NCI-H1092 (cell line): ENCODE measurements at places on chromosomes 4 and X.

DNA sequence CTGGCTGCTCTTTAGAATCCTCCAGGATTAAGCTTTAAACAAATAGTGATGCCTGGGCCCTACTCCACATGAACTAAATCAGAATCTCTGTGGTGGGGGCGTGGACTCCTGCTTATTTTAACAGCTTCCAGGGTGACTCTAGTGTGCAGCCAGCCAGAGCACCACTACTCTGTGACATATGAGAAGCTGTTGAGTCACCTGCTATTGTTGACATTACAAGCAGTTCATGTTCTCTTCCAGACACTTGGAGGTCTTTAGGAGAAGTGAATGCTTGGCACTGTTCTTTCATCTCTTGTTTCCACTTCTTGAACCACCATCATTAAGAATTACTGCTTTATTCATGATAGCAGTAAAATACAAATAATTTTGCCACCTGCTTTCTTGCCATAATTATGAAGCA is 426 bp upstream of the C4orf51 start:
- peak; percentile 77 for DNase-seq

DNA sequence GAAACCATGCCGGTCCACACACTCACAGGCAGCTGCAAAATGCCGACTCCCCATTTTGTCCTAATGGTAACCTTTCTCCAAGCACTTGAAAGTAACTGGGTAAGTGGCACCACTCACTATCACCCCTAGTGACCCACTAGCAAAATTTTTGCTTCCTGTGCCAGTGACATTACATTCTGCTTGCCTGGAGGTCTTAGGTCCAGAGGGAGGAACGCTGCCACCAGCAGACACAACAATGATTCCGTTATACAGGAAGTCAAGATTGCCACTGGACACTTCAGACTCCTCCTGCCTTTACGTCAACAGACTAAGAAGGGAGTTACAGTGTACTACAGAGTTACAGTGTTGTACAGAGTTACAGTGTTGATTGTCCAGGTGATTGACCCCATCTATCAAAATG is 11.8 kb upstream of the TMEM192 start:
- no peak for DNase-seq

DNA sequence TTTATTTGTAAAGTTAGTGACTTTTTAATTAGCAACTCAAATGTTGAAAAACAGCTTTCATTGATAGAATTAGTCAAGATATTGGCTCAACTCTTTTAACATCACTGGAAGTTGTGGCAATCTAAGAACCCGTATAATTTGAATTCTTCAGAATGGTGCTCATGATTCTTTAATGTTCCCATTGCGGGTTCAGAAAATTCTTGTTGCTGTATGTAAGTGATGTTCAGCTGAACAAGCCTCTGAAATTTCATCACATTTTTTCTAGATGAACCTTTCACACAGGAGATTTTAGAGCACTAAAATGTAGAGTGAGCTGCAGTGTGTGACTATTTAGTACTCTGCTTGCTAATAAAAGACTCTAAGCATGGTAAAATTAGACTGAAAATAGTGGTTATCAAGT is 1317.7 kb downstream of the FSTL5 start:
- no peak for DNase-seq

DNA sequence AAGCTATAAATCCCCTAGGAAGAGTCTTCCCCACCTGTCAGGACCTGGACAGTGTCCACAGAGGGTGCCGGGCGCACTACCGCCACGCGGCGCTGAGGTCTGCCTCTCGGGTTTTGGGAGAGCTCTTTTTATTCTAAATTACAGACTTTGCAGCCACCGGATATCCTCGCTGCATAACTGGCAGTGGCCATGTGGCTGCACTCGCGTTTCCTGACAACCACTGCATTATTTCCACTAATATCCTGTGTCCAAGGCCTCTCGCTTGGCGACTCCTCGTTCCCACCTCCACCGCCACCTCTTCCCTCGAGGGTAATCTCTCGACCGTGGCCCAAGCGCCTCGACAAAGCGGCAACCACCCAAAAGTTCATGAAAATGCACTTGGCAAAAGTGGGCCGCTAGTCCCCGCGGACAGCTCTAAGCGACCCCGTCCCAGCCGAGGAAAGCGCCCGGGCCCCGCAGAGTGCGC is 512 bp upstream of the TMEM131L start:
- DNase-seq: peak; percentile 21

GRCh38 chr4:53551958-53552357 is 39.3 kb downstream of the LNX1 start:
- DNase-seq: no peak

DNA sequence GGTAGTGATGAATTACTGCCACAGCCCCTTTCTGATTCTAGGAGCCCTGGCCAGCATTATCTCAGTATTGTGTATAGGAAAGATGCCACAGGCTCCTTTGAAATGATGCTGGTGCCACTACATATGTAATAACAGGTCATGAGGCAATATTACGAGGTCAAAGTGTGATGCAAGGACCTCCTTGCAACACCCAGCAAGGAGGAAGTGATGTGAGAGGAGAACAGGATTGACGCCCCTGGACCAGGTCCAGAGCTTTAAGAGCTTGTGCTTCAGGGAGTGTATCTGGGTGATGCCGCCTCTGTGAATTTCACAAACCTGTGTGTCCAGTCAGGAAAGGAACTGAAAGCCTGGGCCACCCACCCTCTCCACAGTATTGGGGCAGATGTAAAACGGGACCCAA is 261.8 kb downstream of the MID1IP1 start:
- peak; percentile 55 for DNase-seq

- DNase-seq: no peak
These were observed 222.0 kb upstream of the STK26 start for GRCh38 chrX:131801066-131801465.

DNA sequence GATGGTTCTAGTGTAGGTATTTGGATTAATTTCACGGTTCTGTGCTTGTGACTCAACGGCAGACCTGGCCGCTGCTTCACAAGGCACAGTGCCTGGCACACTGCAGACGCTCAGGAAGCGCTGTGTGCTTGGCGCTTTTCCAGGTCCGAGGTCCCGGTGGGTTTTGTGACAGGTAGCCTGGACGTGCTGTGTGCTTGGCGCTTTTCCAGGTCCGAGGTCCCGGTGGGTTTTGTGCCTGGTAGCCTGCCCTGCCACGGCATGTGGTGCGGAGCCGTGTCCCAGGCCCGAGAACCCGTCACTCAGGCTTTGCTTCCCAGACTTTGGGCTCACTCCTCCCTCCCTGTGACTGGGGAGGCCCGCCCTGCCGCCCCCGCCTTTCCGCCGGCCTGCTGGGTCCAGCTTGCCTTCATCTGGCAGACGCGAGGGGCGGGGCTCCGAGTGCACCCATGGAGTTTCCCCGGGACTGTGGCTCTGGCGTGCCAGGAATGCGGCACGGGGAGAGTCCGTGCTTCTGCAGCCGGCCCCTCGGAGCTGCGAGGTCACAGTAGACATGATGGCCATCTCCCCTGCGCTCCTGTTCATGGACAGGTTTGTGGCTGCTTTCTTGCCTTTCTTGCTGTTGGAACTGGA is 44.2 kb downstream of the TBC1D14 start:
- DNase-seq: no peak

DNA sequence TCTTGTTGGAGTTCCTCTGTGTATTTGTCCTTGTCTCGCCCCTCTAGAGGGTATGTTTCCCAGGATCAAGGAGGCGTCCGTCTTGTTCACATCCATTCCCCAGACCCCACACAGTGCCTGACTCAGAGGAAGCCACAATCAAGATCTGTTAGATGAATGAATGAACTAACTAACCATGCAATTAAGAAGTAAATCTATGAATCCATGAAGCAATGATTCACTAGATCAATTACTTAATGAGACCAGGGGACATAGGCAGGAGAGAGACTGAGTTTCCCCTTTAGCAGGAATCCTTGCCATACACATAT is 11.9 kb downstream of the BLOC1S4 start:
- DNase-seq: no peak

- no peak for DNase-seq
These were observed 6.1 kb upstream of the RNF175 start for GRCh38 chr4:153765894-153766293.

DNA sequence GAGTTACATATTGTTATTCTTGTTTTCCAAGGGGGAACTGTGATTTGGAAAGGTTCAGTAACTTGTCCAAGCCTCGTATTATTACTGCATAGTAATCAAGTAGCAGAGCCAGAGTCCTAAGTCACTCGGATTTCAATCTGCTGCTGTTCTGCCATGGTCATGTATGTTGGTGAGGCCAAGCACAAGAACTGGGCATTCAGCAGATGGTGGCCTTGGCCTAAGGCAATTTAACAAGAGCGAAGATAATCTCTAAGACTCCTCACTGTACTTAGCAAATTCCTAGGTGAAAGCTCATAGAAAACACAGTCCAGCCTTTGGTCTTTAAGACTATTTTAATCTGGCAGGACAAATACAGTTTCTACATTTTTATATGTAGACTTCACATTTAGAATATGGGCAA is 64.8 kb downstream of the NDST3 start:
- DNase-seq: no peak

DNA sequence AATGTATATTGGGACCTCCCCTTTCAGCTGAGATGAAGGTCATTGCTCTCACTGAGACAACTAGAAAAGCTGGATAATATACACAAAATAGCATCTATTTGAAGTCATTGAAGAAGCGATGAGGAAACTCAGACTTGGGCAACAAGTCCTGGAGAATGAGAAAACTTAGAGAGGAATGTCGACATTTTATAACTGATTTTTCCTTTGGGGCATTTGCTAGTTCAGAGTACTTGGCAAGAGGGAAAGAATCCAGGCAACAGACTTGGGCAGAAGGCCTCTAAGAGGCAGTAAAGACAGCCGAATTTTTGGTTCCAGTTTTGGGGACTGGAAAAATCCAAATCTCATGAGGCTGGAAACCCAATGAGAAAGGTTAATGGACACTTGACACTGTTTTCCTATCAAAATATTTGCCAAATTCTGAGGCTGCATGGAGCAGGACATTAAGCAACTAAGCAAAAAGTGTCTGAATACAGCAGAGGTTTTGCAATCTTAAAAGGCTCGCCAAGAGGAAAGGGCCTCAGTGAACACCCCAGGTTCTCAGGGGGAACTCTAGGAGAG is 21.0 kb upstream of the ANXA5 start:
- DNase-seq: no peak

DNA sequence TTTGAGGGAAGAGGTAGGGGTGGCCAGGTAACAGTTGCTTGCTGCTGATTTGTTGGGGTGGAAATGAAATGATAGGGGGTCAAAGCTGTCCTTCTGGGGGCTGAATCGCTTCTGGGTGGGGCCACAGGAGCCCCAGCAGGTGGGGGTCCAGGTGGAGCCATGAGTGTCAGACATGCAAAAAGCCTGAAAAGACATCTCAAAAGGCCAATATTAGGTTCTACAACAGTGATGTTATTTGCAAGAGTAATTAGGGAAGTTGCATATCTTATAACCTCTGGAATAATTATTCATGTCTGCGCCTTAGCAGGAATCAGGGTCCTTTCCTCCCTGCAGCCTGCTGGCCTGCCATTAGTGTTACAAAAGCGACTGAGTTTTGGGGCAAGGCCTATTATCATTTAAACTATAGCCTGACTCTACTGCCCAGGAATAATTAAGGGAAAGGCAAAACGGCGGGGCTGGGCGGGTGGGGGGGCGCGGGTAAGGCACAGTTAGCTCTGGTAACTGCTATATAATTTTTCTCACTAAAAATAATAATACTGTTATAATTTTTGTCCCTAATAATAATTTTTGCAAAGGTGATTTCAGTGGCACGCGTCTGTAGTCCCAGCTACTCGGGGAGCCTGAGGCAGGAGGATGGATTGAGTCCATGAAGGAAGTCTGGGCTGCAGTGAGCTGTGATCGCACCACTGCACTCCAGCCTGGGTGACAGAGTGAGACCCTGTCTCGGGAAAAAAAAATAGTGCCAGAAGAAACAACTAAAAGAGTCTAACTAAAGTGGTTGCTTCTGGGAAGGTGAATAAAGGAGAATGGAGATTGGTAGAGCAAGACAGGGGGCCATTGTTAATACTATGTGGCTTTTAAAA is 145.7 kb downstream of the MAGEB17 start:
- DNase-seq: no peak

GRCh38 chr4:109989044-109989443 is 76.4 kb downstream of the EGF start:
- DNase-seq: no peak

GRCh38 chrX:122439831-122440230 is 744.2 kb upstream of the GRIA3 start:
- no peak for DNase-seq

DNA sequence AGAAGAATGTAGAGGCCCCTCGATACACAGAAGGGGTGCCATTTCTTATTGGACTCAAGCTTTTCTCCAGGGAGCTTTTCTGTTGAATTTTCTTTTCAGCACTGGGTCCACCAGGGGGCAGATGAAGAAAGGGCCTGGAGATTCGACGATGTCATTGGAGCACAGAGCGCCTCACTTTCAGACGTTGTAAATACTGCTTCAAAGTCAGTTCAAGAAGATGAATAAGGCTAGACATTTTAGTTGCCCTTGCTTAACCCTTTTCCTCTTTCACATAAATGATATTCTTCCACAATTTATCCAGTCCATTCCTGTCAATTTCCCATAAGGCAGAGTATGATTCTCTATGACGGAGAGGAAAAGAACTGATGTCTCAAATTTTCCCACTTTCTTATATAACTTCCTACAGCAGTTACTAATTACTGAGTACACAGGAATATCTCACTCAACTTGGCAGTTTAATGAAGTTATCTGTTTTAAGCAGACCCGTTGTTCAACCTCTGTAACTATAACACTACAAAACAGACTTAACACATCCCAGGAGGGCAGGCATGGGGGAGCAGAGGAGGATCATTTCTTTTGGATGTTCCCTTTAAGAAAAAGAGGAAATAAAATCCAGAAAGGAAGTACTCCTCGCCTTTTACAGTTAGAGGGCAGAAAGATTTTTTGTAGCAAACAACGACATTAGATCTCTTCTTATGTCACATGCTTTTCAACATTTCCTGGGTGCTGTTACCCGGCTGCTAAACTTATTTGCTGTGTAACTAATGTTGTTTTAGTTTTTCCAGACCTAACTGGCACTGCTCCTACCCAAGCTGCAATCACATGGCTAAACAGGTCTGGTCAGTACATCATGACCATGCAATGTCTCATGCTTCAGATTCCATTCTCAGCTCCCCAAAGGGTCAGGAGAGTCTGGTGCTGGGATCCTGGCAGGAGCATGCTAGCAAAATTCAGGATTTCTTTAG is 12.2 kb upstream of the CENPU start:
- DNase-seq: peak; percentile 57

DNA sequence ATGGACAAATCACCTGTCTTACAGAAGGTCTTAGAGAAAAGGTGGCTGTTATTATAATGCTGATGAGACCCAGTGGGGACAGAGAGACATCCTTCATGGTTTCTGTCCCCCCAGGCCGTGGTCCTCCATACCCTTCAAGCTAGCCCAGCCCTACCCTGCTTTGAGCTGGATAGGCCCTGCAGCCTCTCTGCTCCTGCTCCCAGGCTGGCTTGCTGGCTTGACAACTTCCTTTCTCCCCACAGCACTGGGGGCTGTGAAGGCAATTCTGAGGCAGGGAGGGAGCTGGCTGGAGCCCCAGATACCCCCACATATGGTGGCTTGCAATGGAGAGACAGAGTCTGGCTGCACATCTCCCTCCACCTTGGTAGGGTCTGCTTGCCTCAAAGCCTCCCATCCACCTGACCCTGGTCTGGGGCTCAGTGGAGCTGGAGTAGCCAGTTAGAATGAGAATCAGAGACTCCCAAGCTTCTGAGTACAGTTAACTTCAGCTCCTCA is 118.2 kb downstream of the PJA1 start:
- no peak for DNase-seq

GRCh38 chr4:99847362-99847976 is 30.8 kb downstream of the DAPP1 start:
- DNase-seq: no peak
